ENCODE measurements at places on chromosomes 4 and X.

GRCh38 chrX:120294651-120295050 is 16.6 kb downstream of the TMEM255A start:
- DNase-seq: no peak

- DNase-seq: no peak
Measured at GRCh38 chrX:46959985-46960700, 47.9 kb downstream of the JADE3 start.

- DNase-seq: no peak
Measured at GRCh38 chr4:158067646-158068045, 105.2 kb downstream of the GASK1B start.

- no peak for DNase-seq
Measured at GRCh38 chr4:40693946-40694345, 55.8 kb upstream of the NSUN7 start.

GRCh38 chr4:58649226-58649625 is 1539.0 kb upstream of the IGFBP7 start:
- DNase-seq: no peak

GRCh38 chr4:169084954-169085353 is 74.9 kb upstream of the CBR4 start:
- no peak for DNase-seq

DNA sequence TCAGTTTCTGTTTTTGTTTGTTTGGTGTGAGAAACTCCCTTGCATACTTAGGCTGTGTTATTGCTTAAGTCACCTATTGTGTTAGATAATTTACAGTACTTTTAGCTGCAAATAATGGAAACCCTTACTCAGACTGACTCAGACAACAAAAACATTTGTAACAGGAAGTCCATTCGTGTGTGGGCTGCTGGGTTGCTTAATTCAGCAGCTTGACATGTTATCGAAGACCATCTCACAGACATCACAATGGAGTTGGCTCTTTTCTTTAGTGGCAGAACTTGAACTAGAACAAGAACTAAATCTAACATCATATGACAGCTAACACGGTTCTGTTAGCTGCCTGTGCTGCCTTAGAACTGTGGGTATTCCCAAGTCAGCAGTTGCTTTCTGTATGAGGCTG is 9.9 kb upstream of the GABRE start:
- DNase-seq: no peak

- DNase-seq: no peak
Measured at GRCh38 chr4:114547340-114548134, 51.1 kb upstream of the UGT8 start.
